NCI-H1436 treated with DMSO at 0.1 percent for 48 hours (cell line): ENCODE measurements at places on chromosomes 3 and 15.
A peak's percentile ranks its signal among the peaks of the same experiment; 100 is the strongest.

GRCh38 chr3:16975083-16975482 lies 90.3 kb downstream of the PLCL2 start:
- no peak for DNase-seq

- DNase-seq, result no peak
Observed at GRCh38 chr15:84747416-84748273, 747 bp upstream of the ZNF592 start.

DNA sequence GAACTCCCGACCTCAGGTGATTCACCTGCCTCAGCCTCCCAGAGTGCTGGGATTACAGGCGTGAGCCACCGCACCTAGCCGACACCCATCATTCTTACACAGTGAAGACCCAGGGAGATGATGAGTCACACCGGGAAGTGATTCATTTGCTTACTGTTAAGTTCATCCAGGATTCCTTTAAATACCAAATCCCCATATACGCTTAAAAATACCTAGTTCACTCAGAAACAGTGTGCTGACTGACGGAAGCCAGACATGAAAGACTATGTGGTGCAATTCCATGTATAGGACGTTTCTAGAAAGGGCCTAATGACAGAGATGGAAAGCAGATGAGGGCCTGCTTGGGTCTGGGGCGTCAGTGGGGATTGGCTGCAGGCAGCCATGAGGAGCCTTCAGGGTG lies 75.2 kb downstream of the APBA2 start:
- no peak for DNase-seq

DNA sequence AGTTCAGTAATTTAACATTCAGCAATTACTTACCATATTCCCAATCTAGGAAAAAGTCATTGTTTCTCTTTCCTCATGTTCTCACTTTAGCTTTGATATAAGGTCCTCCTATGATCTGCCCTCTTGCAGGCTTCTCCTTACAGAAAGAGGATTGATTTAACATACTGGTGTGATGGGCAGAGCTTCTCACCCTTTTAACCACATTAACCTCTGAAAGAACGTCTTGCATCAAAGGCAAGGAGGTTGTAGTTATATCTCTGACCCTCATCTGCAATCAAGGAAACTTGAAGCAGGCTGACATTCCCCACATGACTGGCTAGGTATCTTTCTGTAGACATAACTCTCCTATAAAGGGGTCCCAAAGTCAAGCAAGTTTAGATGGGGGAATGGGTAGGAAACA lies 39.5 kb downstream of the BTLA start:
- no peak for DNase-seq

- no peak for DNase-seq
Observed at GRCh38 chr3:152159328-152159727, 109.4 kb upstream of the MBNL1 start.

DNA sequence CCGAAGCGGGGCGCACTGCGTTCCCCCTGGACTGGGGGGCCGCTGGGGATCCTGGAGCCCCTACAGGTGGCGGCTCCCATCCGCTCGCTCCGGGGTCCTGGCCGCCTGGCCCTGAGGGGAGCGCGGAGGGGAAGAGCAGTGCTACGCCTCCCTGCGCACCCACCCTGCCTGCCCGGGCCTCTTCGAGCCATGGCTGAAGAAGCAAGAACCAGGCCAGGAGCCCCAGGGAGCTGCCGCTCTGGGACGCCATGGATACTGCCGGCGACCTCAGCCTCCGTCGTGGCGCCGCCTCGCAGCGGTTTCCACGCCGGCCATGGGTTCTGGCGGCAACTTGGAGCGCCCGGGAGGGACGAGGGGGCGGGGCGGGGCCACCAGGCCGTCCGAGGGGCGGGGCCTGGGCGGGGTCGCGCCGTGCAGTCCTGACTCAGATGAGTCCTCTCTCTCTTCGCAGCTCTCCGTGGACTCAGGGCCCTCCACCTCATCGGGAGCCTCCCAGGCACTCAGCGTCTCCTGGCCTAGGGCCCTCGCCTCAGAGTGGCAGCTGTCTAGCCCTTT lies 50.9 kb downstream of the MYL3 start:
- DNase-seq, result no peak

- DNase-seq, result no peak
Observed at GRCh38 chr3:143339451-143339850, 219.9 kb downstream of the CHST2 start.

GRCh38 chr3:118501152-118501551 lies 533.5 kb downstream of the IGSF11 start:
- DNase-seq, result no peak

DNA sequence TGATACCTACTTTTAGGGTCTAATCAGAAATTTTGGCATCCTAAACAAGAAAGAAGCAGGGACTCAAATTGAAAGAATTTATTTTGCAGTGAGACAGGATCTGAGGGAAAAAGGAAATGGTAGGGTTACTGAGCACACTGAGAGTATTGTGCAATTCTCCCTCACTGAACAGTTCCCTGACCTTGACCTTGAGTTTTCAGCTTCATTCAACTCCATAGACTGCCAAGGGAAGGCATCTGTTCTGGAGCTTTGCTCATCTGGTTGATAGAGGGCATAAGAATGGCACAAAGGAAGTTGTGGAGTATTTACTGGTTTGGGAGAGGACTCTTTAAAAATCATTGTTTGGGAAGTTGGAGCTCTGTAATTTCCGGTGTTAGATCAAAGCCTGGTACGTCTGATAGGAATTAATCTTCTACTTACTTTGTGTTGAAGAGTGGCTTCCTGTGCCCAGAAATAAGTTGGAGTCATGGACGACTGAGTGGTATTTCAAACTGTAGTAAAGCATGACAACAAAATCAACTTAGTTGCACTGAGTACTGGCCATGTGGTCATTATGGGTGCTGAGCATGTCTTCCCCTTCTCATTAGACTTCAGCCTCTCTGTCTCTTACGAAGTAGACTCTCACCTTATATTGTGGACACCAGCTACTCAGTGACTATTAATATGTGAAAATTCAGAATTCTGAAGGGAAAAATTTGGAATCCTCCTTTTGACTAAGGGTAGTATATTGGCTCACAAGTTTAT lies 40.8 kb downstream of the CLDN1 start:
- DNase-seq, result no peak

DNA sequence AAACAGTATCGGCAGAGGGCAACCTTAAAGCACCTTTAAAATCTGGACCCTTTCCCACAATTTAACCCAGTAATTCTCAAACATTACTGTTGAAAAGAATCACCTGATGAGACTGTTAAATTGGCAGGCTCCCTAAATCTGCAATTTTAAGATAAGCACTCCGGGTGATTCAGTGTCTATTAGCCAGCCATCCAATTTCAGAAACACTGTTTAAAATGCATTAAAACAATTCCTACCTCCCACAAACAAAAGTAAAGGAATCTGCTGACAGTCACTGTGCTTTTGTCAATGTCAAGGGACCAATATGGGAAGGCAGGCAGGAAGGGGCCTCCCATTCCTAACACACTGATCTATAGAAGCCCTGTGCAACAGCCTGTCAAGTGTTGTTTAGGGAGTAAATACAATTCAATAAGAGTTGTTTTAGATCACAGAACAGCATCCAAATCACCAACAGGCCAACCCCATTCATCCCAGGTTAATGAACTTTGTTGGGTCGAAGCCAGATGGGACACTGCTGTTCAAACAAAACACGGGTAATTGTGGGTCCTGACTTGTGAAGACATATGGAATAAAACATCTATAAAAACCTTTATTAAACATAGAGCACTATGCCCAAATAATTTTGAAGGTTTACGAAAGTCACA lies 21.4 kb downstream of the SIAH2 start:
- DNase-seq, result no peak

GRCh38 chr3:17050506-17050905 lies 165.8 kb downstream of the PLCL2 start:
- DNase-seq, result no peak

- no peak for DNase-seq
Observed at GRCh38 chr3:164465172-164465571, 613.1 kb downstream of the SI start.

DNA sequence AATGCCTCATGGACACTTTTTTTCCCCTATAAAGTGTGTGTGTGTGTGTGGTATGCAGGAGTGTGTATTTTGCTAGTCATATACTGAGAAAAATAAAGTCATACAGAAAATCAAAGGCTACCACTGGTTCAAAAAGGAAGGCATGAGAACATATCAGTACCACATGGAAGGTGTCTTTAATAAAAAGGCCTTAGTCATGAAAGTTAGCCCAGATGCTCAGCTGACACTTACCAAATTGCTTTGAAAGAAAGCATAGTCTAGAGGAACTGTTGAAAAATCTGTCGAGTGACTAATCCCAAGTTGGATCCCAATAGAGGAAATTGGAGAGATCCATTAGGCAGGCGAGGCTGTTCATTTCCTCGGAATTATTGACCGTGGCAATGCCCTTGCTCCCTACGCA lies 432.9 kb upstream of the CFAP20DC start:
- DNase-seq, result no peak

DNA sequence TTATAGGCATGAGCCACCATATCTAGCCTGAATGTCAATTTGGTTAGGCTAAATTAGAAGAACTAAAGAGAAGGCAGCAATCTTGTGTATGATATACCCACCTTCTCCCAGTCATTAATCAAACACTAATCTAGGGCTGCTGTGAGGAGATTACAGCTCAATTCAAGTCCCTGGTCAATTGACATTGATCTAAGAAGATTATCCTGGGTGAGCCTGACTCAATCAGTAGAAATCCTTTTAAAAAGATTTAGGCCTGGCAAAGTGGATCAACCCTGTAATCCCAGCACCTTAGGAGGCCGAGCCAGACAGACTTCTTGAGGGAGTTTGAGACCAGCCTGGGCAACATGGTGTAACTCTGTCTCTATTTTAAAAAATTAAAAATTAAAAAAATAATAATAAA lies 2.5 kb upstream of the DNAH12 start:
- no peak for DNase-seq

GRCh38 chr3:188229177-188229576 lies 75.2 kb downstream of the LPP start:
- DNase-seq, result no peak

DNA sequence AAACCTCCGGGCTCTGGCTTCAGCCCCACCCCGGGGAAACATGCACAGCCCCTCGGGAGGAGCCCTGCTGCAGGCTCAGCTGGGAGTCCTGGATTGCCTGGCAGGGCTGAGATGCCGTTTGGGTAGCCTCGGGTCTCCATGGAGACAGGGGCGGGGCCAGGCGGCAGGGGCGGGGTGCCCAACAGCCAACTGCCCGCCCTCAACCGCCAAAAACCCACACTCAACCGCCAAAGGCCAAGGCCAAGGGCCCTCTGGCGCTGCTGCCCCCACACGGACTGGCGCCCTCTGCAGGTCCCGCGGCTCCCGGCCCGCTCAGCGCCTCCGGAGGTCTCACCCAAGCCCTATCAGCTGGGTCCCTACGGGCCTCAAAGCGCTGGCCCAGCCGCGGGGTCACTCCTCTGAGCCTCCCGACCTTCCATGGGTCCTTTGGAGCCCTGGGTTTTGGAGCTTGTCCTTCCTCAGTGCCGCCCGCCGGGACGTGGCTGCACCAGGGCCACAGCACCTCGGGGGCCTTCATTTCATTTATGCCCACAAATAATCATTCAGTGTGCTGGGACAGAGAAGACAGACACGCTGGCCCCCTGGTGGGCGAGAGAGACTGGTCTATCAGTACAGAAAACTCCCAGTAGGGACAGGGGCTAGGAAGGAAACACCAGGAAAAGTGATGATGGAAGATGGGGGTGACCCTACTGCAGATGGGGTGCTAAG lies 33.5 kb upstream of the ACAD9 start:
- peak; percentile 66 for DNase-seq

GRCh38 chr15:65264863-65265430 lies 21.7 kb downstream of the PARP16 start:
- no peak for DNase-seq

- DNase-seq, result no peak
Observed at GRCh38 chr3:12695916-12696315, 32.0 kb upstream of the RAF1 start.

DNA sequence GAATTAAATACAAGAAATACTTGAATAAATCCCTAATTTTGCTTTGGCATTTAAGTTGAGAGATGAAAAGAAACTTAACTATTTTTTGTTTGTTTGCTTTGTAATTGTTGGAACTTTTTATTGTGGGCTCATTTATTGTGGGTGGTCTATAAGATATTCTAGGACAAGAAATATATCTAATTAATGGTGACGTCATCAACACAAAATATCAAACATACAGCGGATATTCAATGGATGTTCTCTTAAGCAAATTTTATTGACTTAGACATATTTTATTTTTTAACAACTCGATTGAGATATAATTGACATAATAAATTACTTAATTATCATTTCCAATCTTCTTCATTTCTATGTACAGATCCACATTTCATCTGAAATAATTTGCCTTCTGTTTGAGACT lies 30.0 kb downstream of the SYNPR start:
- DNase-seq, result no peak

GRCh38 chr3:141050576-141051442 lies at the start of gene SPSB4:
Gene SPSB4, plus strand, starts transcription at chr3:141051347. Its CDS starts 14,758 bp downstream, at chr3:141066105.
- DNase-seq, result no peak

DNA sequence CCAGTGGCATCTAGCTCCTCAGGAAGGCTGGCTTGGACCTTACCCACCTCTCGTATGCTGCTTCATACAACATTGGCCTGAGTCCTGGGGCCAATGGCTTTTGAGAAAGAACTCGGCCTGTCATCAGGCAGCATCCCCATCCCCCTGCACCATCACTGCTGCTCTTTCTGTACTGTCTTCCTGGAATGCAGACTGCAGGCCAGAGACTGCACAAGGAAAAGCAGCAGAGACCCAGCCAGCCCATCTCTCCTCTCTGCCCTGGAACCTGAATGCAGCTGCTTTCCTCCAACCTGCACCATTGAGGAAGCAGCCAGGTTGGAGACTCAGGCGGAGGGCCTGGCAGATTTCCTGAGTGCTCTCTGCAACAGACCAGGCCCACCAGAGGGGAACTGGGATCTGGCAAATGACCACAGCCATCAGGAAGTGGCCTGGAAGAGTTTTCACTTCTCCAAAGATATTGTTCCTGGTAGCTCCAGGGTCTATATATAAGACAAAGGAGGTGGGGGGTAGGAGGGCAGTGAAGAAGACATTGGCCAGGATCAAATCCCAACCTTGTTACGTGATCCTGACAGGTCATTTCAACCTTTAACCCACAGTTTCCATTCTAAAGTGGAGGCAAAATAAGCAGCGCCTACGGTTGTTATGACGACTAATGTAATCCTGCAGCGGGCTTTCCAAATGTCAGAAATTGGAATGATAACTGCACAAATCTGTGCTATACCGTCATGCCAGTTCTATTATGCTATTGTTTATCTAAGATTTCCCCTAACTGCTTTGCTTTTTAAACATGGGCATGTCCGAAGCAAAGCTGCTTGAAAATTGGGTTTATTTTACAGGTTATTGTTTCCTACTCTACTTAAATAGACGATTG lies 24.4 kb upstream of the RAB7A start:
- DNase-seq, result no peak

DNA sequence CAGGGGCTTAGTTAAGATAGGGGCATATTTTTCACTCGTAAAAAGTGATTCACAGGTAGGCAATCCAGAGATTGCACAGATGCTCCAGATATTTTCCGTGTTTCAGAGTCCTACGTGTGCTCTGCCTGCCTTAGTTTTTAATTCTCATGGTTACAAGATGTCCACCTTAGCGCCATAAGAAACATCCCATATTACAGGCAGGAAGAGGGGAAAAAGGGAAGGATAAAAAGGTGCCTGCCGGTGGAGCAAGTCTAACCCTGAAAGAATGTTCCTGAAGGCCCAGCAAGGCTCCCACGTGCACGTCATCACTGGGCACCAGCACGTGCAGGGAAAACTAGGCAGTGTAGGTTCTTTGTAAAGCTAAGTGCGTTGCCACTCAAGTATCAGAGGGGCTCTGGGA lies 10.1 kb upstream of the MOBP start:
- no peak for DNase-seq
